Hair follicular keratinocyte (primary cell): ENCODE measurements at places on chromosomes 13 and 19. TPM values are rescaled to one million over a fixed set of nuclear protein-coding genes. Genes with fewer than 3 reads are reported as not detected.

GAPDHS gene
- not detected in 2 replicates for total RNA-seq

NKPD1 gene
- 1.1 and 2.1 TPM in 2 replicates for total RNA-seq

DKKL1 gene
- not detected in 2 replicates for total RNA-seq

ZNF284 gene
- 0.80 and 0.86 TPM in 2 replicates for total RNA-seq

FXYD1 gene
- not detected in 2 replicates for total RNA-seq

SPTBN4 gene
- total RNA-seq, result 1.2 and 1.6 TPM in 2 replicates

GTF3A gene
- total RNA-seq, result 170 and 212 TPM in 2 replicates

PRTN3 gene
- total RNA-seq, result not detected in 2 replicates

ZNF382 gene
- 5.6 and 9.4 TPM in 2 replicates for total RNA-seq

ZNF549 gene
- total RNA-seq, result 3.5 and 4.7 TPM in 2 replicates

ICAM4 gene
- 0.08 and 0.15 TPM in 2 replicates for total RNA-seq

UBE2L5 gene
- total RNA-seq, result not detected in 2 replicates

SHANK1 gene
- 0.04 TPM in 1 of 2 replicates, not detected in the other for total RNA-seq

KLK15 gene
- total RNA-seq, result not detected in 2 replicates

C1QTNF9 gene
- total RNA-seq, result not detected in 2 replicates

SRRM5 gene
- total RNA-seq, result not detected in 2 replicates

GNA15 gene
- 202 and 264 TPM in 2 replicates for total RNA-seq

PTPRS gene
- total RNA-seq, result 12.4 and 29.7 TPM in 2 replicates

SIAH3 gene
- total RNA-seq, result 0.04 and 0.08 TPM in 2 replicates

SIGLEC8 gene
- not detected in 2 replicates for total RNA-seq

CCDC169 gene
- total RNA-seq, result 0.55 and 1.3 TPM in 2 replicates

ATP4A gene
- not detected in 2 replicates for total RNA-seq

SERTM1 gene
- total RNA-seq, result not detected in 2 replicates

HMG20B gene
- 88.2 and 115 TPM in 2 replicates for total RNA-seq

SMIM24 gene
- total RNA-seq, result not detected in 2 replicates

RASIP1 gene
- 17.6 and 25.1 TPM in 2 replicates for total RNA-seq

SELENOV gene
- total RNA-seq, result not detected in 2 replicates

VSTM2B gene
- not detected in 2 replicates for total RNA-seq

LAIR1 gene
- total RNA-seq, result not detected in 2 replicates

CADM4 gene
- total RNA-seq, result 4.5 and 6.8 TPM in 2 replicates

PGLYRP2 gene
- not detected in 2 replicates for total RNA-seq
